ENCODE measurements at places on chromosomes 7 and 10.

DNA sequence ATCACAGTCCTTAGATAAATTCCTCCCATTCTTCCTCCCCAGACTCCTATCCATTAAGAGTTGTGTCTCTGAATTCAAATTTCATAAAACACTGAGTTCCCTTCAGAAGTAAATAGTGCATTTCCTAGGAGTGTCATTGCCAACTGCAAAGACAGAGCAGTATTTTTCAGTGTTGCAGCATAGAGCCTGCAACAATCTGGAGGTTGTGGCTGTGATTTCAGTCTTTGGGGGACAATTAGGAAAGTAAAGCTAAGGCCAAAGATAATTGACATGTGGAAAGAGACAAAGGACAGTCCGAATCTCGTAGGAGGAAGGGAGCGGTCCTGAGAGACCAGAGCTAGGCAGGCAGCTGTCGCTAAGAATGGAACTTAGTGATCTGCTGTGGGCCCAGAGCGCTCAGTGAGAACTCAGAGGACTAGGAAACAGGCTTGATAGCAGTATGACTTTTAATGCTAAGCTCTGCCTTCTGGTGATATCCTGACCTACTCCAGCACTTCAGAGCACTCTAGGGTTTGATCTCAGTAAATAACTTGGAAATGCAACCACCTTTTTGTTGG, 46.2 kb downstream of the PRPF18 start:
- no peak for DNase-seq

DNA sequence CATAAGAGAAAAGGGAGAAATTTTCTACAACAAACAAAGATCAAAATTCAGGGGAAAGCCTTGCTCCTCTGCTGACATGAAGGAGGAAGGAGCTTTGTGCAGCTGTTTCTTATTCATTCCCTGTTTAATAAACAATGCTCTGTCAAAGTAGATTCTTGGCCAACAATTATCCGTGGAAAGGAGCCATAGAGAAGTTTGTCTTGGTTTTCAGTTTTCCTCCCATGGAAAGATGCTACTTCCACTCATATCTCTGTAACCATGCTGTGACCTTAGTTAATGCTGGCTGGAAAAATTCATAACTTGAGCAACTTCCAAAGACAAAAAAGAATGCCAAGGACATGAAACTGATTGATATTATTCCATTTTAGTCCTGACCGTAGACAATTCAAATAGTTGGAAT, 8.1 kb downstream of the DDC start:
- no peak for DNase-seq

- DNase-seq: no peak
These were observed 91.5 kb downstream of the CTTNBP2 start for GRCh38 chr7:117781707-117782106.

GRCh38 chr7:36487756-36488336, 98.2 kb downstream of the ANLN start:
- peak; percentile 73 for DNase-seq

DNA sequence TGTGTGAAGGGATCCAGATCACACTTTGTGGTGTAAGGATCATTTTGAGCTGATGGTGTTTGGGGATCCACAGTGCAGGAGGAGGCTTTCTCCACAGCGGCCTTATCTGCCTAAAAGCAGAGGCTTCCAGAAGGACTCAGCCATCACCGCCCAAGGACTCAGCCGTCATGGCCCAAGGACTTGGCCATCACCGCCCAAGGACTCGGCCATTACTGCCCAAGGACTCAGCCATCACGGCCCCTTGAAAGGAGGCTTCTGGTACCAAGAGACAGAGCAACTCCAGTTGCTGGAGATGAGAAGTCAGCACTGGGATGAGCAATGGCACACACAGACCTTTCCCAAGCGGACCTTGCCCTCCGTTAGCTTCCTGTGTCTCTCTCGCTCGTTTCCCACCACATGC, 6.0 kb upstream of the CFAP46 start:
- no peak for DNase-seq

DNA sequence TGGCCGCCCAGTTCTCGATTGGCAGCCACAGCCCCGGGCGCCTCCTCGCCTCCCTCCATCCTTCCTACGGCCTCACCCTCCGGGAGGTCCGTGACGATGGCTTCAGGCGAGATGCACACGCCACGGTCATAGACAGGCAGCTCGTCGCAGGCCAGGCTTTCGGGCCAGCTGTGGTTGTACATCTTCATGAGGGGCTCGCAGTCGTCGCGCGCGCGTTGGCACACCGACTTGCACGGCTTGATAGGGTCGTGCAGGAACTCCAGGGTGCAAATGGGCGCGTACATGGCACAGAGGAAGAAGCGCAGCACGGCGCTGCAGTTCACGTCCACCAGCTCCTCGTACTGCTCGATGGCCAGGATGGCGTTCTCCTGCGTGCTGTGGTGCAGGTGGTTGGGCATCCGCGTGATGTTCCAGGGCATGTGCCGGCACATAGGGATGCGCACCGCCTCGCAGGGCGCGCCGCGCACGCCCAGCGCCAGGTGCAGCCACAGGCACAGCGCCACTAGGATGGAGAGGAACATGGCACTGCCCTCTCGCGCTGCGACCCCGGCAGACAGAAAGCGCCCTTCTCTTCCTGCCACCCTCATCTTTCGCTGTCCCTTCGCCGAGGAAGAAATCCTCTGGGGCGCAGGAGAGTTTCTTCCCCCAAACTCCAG, 472 bp downstream of the SFRP4 start:
- DNase-seq: no peak

DNA sequence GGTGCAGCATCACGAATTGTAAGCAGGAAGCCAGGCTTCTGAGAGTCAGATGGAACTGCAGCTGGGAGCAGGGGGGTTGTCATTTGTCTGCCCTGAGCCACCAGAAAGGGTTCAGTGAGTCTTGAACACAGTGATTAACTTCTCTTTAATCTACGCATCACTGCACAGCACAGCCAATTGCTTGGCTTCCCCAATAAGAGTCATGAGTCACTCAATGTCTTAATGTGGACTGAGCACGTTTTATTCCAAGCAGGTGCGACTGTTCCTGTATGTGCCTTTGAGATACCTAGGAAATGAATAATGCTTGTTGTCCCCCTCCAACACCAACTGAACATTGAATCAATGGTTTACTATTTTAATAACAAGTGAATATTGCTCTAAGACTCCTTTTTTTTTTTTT, 26.0 kb upstream of the PLEKHA1 start:
- DNase-seq: no peak

GRCh38 chr7:45451342-45452035, 122.7 kb upstream of the ADCY1 start:
- DNase-seq: no peak

GRCh38 chr7:132934017-132934416, 147.9 kb downstream of the CHCHD3 start:
- no peak for DNase-seq

- DNase-seq: peak; percentile 70
These were observed at the start of gene KCNIP2 for GRCh38 chr10:101843032-101844021. Gene KCNIP2 (minus strand): TSS chr10:101843800. CDS start chr10:101843568, 232 bp downstream.

DNA sequence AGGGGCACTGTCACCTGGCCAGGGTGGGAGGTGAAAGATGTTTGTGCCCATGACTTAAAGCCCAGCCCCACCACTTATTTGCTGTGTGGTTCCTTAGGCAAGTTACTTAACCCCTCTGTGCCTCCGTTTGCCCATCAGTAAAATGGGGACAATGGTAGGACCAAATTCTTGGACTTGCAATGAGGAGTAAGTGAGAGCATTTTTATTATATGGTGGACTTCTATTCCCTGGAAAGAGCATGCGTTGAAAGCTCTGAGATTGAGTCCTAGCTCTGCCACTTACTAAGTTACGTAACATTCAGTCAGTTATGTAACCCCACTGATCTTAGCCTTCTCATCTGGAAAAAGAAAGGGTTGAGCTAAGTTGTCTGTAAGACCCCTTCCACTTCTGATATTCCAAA, 18.8 kb downstream of the VSIR start:
- DNase-seq: no peak

DNA sequence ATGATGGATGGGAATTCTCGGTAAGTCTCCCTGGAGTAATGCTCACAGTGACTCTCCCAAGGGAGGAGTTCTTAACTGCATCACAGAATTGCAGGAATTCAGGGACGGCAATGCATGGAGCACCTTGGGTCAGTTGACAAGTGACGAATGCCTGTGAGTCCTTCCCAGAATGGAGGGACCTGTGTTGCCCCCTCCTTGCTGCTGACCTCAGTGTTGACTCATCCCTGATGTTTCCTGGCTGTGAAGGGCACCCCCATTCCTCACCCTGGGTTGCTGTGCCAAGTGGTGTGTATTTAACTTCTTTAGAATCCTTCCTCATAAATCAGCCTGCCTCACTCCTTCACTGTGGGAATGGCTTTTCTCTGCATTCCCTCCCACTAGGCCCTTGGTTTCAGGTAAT, 98.9 kb downstream of the LRMDA start:
- no peak for DNase-seq
